SW 1271 (cell line): ENCODE measurements at places on chromosomes 5 and 9.

DNA sequence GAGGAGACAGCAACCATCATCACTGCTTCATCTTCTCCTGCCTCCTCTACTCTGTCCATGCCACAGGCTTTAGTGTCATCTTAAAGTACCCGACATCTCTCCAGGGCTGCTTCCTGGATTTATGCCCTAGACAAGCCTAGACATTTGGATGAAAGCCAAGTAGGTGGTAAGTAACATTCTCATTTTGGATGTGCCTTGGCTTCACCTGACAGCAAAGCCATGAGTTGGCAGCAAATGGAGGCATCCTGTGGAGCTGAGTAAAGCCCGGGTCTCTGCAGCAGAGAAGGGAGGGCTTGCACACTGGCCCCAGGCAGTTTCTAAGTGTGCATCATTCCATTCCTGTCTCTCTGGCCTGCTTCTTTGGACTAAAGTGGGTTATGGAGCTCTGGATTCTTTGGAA is 299.1 kb downstream of the DMAC1 start:
- no peak for DNase-seq

DNA sequence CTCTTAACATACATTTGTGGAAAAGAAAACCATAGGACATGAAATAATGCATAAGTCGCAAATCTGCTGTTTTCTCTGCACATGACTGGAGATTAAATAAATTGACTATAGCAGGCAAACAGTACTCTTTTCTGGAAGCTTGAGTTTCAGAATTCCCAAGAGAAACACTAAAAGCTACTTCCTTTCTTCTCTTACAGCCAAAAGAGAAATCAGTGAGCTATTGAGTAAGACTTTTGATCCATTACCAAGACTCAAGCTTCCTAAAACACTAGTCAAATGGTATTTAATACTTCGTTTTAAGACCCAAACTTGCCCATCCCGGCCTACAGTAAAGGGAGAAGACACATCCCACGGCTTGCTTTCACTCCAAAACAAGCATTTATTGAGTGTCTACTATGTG is 335.8 kb upstream of the PUM3 start:
- no peak for DNase-seq

GRCh38 chr5:178126556-178126955 is 4.3 kb upstream of the RMND5B start:
- DNase-seq, result no peak

DNA sequence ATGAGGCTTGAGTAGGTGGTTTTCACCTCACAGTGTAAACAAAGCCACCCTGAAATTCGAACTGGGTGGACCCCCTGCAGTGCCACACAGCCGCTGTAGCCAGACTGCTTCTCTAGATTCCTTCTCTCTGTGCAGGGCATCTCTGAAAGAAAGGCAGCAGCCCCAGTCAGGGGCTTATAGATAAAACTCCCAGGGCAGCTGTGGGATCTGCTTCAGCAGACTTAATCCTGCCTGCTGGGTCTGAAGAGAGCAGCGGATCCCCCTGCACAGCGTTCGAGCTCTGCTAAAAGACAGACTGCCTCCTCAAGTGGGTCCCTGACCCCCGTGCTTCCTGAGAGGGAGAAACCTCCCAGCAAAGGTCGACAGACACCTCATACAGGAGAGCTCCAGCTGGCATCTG is 71.4 kb downstream of the CARTPT start:
- DNase-seq, result no peak

- DNase-seq, result peak; percentile 46
These were observed 193.2 kb downstream of the MAPKAP1 start for GRCh38 chr9:125513668-125514413.

GRCh38 chr5:168578006-168578405 is 1.2 kb downstream of the PANK3 start:
- DNase-seq, result peak; percentile 22

DNA sequence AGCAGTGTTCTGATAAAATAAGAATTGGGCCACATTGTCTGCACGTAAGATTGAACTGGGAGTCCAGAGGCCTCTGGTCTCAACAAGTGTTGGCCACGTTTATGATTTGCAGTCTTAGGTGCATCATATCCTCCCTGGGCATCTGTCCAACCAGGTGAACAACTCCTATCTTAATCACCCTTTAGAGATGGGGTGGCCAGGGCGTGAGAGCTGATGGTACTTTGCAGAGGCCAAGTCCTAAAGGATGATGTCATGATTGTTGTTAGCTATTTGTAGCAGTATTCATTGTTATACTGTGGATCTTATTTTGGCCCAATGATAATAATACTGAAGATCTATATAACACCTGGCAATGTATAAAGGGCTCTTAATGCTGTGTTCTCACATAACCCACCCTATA is 73.2 kb upstream of the RARS1 start:
- DNase-seq, result no peak
